ENCODE measurements at places on chromosomes 6 and 20.
A peak's percentile ranks its signal among the peaks of the same experiment; 100 is the strongest.

GRCh38 chr20:688809-689212 lies 13.2 kb upstream of the SCRT2 start:
- DNase-seq: peak; percentile 31

- no peak for DNase-seq
These were observed 40.4 kb upstream of the GFRAL start for GRCh38 chr6:55286824-55287223.

DNA sequence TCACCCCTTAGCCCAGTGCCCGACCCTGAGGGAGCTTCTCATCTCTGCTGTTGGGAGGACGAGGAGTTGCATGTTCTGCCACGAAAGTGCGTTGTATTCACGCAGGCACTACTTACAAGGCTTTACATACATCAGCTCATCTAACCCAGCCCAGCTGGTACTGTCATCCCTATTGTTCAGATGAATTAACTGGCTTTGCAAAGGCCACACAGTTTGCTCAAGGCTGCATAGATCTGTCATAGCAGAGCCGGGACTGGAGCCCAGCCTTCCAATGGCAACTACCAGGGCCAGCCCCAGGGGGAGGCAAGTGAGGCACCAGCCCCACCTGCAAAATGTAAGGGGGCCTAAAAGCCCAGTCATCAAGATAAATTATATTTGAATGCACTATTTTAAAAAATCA lies 257.6 kb downstream of the NFATC2 start:
- DNase-seq: no peak

DNA sequence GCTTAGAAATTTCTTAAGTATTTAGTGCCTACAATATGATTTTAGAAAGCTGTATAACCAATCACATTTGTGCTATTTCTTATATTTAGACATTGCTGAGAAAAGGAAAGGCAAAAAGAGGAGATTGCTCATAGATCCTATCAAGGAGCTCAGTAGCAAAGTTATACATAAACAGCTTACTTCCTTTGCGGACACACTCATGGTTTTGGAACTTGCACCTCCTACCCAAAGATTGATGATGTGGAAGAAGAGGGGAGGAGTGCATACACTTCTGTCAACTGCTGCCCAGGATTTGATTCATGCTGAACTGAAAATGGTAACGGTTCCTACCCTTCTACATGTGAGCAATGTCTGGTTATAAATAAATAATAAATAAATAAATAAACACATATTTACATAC lies 16.7 kb downstream of the RAD21L1 start:
- no peak for DNase-seq

DNA sequence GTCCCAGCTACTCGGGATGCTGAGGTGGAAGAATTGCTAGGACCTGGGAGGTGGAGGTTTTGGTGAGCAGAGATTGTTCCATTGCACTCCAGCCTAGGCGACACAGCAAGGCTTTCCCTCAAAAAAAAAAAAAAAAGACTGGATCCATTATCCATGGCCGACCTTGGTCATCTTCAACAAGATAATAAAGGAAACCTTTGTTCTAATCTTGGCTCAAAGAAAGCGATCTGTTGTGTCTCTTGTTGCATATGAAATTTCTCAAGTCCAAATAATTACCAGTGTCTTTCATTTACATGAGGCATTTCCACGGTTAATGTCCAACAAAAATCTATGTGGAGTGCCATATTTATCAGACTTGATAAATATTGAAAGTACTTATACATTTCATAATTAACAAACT lies 23.7 kb upstream of the KIF16B start:
- DNase-seq: no peak

DNA sequence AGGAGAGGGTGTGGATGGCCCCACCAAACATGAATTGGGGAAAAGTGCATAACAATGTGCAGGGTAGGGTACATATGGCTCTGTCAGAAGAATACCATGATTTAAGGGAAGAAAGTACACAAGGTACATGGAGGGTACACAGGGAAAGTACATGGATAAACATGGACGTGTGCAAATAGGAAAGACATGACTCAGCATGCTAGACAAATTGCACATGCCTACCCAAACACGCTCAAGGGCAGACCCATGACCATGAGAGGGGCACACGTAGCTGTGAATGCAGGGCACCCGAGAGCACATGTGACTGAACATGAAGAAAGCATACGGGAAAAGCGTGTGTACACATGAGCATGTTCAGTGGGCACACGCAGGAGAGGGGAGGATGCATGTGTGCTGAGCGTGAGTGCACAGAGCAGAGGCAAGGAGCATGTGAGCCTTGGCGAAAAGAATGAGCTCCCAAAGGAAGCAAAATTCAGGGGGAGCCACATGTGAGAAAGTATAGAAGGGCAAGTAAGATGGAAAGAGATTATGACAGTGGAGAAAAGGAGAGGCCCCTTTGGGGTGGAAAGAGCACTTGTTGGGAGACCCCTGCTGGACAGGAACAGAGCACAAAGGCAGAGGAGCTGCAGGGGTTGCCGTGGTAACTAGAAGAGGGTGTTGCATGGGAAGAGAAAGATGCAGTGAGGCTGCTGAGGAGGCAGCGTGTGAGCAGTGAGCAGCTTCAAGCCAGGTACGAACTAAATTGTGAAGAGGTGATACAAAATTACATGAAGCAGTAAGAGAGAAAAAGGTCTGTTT lies 17.8 kb downstream of the OR2H2 start:
- DNase-seq: peak; percentile 53

DNA sequence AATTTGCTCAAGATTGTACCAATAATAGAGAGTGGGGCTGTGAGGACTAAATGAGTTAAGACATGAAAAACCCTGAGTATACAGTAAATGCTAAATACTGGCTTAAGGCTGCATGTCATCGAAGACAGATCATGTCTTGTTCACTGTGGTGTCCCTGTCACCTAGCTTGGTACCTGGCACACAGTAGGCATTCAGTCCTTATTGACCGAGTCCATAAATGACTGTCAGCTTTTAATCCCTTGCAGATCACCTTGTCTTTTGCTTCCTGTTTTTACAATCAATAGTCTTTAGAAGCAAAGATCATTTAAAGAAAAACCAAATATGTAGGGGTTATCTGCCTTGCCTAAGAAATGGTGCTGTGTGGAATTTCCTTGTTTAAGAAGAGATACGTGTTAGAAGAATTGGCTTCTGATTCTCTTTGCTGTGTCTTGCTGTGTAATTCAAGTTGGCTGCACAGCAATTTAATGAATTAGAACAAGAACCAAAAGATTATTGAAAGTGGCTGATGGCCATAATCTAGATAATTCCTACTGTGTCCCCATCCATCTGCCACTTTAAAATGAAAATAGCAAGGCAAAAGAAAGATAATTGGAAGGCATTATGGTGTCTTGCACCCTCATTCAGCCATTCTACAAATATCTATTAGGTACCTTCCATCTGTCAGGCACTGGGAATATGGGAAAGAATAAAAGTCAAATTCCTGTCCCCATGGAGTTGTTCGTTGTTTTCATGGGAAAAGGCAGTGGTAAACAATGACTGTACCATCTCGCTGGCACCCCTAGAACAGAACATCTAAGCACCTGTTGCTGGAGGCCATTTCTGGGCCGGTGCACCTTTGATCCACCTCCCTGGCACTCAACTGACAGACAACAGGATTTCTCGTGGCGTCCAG lies 12.4 kb upstream of the MAPK13 start:
- no peak for DNase-seq

DNA sequence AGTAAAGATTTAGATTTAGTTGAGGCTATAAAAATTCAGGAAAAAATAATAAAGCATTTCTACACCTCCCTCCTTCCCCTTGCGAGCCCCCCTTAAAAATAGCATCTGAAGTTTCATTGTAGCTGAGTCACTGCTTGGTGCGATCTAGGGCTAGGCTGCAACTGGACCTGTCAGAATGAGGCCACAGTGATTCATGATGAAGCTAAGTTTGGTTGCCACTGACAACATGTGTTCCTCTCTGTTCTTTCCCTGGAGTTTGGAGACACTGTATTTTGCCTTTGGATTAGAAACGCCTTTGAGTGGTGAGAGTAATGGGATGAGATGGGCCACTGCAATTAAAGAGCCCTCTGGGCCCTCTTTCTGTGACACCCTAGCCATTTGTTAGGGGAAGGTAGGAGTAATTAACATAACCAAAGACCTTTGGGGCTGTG lies 334.1 kb downstream of the NRN1 start:
- DNase-seq: peak; percentile 20

- no peak for DNase-seq
These were observed 62.6 kb upstream of the FAM83B start for GRCh38 chr6:54784011-54784410.

DNA sequence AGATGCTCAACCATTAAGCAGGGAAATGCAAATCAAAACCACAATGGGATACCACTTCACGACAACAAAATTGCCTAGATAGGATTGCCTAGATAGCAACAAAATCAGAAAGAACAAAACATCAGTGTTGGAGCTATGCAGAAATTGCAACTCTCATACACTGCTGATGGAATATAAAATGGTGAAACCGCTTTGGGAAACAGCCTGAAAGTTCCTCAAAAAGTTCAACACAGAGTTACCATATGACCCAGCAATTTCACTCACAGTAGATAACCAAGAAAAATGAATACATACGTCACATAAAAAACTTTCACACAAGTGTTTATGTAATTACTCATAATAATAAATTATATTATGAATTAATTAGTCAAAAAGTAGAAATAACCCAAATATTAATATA lies 78.3 kb downstream of the MAFB start:
- no peak for DNase-seq

GRCh38 chr20:2690213-2690612 lies 2.4 kb upstream of the EBF4 start:
- no peak for DNase-seq

GRCh38 chr6:159935065-159935464 lies 33.8 kb upstream of the IGF2R start:
- no peak for DNase-seq

- no peak for DNase-seq
These were observed 17.5 kb downstream of the SF3B5 start for GRCh38 chr6:144077871-144078270.

DNA sequence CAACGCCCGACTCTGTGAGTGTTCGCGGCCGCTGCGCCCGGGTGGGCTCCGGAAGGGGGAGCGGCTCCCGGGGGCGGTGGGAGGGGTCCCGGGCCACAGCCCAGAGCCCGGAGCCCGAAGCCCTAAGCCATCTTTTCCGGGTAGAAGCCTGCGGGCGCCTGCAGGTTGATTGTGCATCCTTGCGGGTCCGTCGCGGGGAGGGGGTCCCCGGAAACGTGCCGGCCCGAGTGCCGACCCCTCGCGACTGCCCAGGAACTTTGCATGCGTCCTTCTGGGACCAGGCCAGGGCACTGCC lies 413 bp downstream of the PTPRA start:
- peak; percentile 78 for DNase-seq

DNA sequence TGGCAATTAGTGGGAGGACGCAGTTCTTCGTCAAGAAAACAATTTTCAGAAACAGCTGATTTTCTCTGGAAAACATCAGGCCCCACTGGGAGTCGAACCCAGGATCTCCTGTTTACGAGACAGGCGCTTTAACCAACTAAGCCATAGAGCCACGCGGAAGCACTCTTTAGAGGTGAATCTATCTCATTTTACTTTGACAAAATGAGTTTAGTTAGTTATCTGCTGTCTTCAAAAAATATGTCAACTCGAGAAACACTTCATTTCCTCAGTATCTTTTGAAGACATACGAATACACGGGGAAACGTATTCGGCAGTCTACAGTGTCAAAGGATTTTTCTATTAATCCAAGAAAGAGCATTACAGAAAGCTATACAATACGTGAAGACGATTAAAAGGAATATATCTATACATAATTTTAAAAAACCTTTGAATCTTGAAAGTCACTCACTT lies 26.7 kb downstream of the GPX6 start:
- DNase-seq: peak; percentile 37

- peak; percentile 35 for DNase-seq
These were observed 5.1 kb downstream of the DEF6 start for GRCh38 chr6:35302604-35303241.

- no peak for DNase-seq
These were observed 139.4 kb upstream of the CDYL start for GRCh38 chr6:4636881-4637224.

DNA sequence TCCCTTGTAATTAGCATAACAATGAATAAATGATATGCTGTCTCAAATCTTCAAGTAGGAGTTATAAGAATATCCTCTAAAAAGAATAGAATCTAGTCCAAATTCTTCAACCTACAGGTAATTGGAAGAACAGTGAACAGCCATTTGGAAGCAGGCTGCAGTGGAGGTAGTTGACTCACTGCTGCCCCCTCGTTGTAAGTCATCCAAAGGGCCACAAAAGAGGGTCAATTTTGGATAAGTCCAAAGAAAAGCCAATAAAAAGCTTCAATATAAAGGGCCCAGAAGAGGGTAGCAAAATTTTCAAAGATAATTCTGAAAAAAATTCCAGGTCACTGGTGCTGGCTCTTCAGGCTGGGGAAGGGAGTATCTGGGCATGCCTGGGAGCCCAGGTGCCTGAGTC lies 60.8 kb upstream of the SSTR4 start:
- DNase-seq: peak; percentile 36

- DNase-seq: peak; percentile 69
These were observed 290.2 kb downstream of the BTBD3 start for GRCh38 chr20:12207875-12208274.

DNA sequence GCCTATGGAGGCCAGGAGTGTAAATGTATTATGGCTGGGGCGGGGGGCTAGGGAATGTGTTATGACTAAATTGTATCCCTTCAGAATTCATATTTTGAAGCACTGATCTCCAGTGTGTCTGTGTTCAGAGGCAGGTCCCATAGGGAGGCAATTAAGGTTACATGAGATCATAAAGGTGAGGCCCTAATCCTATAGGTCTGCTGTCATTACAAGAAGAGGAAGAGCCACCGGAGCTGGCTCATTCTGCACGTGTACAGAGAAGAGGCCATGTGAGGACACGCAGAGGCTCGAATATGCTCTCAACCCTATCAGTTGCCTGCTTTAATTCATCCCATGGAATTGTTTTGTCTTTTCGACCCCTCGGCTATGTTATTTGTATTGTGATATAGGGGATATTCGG lies 76.9 kb downstream of the VTA1 start:
- DNase-seq: peak; percentile 41

DNA sequence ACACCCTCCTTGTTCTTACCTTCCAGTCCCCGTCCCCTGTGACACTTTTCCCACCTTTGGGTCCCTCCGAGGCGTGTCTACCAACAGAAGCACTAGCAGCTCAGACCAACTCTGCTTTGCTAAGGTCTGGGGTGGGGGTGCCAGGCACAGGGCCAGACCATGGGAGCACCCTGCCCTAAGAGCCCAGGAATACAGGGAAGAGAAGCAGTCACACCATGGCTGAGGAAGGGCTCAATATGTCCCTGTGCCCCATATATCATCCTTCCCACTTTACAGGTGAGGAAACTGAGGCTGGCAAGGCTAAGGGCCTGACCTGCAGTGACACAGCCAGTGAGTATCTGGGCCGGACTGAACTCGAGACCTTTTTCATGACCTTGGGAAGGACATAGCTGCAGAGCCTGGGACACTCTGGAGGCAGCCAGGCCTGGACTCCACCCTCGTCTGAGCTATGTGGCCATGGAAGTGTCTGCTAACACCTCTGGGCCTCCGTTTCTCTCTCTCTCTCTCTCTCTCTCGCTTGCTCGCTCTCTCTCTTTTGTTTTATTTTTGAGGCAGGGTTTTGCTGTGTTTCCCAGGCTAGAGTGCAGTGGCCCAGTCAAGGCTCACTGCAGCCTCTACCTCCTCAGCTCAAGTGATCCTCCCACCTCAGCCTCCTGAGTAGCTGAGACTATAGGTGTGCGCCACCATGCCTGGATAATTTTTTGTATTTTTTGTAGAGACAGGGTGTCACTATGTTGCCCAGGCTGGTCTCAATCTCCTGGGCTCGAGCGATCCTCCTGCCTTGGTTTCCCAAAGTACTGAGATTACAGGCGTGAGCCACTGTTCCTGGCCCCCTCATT lies 156.7 kb downstream of the GRM4 start:
- DNase-seq: no peak

- peak; percentile 46 for DNase-seq
These were observed 74.8 kb downstream of the TULP4 start for GRCh38 chr6:158387036-158387435.
